Epithelial cell of proximal tubule (primary cell): ENCODE measurements at places on chromosomes 5 and 9. TPM values are rescaled to one million over a fixed set of nuclear protein-coding genes. Genes with fewer than 3 reads are reported as not detected.

DNA sequence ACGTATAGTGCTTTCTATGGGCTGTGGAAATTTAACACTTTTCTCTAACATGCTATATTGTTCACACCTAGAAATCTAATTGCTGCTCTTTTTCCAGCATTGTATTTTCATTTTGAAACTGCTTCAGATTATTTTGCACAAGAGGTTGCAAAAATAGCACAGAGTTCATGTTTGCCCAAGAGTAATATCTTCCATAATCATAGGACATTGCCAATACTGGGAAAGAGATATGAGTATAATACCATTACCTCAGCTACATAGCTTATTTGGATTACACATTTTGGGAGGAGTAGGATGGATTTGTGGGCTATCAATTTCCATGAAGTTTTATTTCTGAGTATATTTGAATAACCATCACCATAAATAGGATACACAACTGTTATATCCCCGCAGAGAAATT is 717.1 kb downstream of the CDH9 start:
- no peak for DNase-seq

DNA sequence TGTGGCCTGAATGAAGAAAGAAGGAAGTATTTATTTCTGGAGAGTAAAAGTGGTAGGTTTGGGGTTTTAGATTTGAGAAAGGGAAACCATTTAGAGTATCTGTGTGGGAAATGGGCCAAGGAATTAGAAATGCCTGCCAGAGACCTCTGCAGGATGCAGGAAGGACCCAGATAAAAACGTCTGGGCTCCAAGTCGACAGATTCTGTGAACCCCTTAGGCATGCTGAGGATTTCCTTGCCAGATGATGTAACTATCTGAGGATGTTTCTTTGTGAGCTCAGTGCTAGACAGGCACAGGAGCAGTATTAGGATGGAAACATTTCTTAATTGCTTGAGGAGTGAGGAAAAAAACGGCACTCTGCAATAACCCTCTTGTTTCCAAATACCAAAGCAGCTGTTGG is 251.8 kb upstream of the DMRT1 start:
- no peak for DNase-seq

- DNase-seq: no peak
Measured at GRCh38 chr5:15691521-15691920, 191.5 kb downstream of the FBXL7 start.

DNA sequence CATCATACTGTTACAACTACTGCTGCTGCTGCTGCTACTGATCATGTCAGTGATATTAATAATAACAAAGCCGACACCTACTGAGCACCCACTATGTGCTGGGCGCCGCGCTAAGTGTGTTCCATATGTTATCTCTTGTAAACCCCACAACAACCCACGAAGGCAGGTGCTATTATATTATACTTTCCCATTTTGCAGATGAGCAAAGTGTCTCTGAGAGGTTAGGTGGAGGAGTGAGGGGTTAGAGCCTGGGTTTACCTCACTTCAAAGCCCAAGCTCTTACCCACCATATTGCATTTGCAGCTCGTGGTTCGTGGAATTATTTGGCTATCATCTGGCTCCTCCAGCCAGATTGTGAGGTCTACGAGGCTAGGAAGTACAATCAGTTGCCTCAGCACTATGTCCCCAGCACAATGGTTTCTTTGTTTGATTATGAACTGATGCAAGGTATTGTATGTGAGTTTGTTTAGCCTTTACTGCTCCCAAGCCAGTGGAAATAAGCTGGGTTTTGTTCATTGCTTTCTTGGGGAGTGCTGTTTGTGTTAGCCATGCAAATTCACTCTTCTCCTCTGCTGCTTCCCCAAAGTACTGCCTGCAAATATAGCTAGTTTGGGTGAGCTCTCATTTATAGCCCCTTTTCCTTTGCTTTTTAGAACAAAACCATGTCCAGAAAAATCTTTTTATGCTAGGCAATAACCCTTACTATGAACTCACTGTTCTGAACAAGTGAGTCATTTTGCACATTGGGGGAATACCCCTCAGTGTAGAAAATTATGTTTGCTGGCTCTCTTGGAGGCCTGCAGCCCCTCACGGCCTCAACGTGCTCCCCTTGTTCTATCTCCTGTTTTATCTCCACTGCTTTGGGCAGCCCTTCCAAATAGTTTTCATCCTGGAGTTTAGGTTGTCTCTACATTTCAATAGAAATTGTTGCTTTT is 47.9 kb downstream of the ALG2 start:
- no peak for DNase-seq

KCNV2 gene
- total RNA-seq: not detected in 2 replicates

KCNIP1 gene
- total RNA-seq: 2.0 and 3.3 TPM in 2 replicates
